ENCODE measurements at places on chromosomes 4 and X.

DNA sequence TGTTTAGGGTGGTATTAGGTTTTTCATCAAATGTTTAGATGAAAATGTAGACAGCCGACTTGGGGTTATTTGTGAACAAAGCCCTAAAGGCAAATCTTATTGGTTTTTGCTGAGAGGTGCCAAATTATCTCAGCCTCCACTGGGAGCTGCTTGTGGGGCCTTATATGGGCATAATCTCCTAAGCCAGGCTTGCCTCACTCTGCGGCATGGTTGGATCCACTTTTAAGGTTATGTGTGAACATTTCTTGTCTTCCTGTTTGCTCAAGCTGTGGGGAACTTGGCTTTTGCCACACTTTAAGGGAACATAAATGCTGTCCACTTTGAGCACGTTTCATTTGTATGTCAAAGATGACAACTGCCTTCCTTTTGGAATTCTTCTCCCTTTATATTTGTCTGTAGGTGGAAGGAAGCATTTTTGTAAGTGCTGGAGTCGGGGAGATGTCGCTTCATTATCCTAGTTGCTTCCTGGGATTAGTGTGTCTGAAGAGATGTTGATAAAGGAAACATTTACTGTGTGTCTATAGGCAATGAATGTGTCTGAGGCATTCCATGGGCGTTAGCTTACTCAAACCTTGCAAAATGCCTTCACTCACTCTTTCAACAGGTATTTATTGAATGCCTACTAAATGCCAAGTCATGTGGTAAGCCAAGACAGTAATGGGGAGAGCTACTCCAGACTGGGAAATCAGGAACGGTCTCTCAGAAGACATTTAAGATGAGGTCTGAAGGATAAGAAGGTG, 78.3 kb downstream of the SLC9A6 start:
- DNase-seq: no peak

DNA sequence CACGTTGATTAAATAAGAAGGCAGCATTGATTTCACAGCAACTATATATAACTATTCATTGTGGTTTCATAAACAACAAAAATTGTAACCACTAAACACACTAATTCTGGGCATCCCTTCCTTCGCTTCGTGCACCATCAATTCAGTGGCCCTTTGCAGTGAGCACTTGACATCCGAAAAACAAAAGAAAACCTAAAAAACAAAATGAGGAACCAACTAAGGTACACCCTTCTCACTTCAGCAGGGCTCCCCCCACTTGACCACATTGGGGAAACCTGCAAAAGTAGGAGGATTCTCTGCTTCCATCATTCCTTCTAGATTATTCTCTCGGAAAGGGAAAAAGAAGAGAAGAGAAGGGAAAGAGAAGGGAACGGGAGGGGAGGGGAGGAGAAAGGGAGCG, 28.3 kb downstream of the NBDY start:
- DNase-seq: no peak

- DNase-seq: no peak
These were observed 4.3 kb downstream of the OCIAD2 start for GRCh38 chr4:48902266-48902665.

GRCh38 chr4:52999626-53000025, 137.5 kb downstream of the RASL11B start:
- no peak for DNase-seq

DNA sequence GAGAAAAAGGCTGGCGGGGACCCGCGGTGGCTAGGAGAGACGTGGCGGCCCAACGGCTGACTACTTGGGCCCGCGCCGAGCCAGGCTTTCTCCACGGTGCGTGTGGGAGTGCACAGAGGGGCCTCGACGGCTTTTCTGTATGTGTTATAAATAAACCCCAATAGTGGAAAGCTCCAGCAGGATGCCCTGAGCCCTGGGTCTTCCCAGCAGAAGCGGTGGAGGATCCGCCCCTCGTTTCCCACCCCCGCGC, 268 bp upstream of the PRRG1 start:
- DNase-seq: no peak

Data from activated gamma-delta T cell (primary cell).